ENCODE measurements at places on chromosomes 4 and X.

DNA sequence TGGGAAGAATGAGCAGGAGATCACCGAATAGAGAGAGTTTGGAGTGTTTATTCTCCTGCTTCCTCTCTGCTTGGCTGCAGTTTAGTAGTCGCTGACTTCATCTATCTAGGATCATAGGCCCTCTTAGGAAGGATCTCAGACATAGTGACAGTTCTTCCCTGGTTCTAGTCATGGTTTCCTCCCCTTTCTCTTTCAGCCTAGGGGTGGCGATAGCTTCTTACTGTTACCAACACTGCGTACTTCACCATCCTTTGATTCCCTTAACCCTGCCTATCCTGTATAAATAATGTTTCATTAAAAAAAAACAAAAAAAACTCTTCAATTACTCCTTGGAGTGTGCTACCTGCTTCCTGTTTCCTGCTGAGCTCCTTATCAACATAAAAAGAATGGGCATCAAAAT lies 103.8 kb downstream of the DDX53 start:
- DNase-seq, result no peak

GRCh38 chrX:42857766-42858165 lies 79.8 kb upstream of the PPP1R2C start:
- DNase-seq, result no peak

- DNase-seq, result no peak
These were observed 42.4 kb upstream of the MSANTD1 start for GRCh38 chr4:3206439-3207100.

DNA sequence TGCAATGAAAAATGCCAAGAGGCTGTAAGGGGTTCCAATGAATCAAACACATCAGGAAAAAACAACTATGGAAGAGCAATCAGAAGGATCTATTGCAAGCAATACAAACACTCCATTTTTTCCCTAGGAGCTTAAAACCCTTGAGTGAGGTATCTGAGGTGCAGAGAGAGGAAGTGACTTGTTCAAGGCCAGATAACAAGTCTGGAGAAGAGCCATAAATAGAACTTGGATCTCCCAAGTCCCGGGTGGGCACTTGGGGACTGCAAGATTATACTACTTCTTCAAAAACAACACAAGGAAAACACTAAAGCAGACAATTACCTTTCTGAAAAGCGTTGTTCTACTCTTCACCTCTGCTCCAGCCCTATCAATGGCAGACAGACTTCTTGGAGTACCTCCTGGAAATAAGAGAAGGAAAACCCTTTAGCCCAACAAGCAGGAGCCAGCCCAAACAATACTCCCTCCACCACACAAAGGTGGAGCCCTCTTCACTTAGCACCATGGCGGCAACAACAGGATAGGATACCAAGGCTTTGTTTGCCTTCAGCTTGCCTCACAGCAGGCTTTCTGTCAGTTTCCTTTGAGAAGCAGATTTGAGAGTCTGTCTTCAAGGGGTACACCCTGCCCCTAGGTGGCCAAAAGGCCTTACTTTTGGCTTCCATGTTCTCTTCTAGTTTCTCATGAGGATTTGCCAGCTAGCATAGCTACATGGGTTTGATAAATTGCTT lies 26.0 kb downstream of the AIFM1 start:
- DNase-seq, result no peak

DNA sequence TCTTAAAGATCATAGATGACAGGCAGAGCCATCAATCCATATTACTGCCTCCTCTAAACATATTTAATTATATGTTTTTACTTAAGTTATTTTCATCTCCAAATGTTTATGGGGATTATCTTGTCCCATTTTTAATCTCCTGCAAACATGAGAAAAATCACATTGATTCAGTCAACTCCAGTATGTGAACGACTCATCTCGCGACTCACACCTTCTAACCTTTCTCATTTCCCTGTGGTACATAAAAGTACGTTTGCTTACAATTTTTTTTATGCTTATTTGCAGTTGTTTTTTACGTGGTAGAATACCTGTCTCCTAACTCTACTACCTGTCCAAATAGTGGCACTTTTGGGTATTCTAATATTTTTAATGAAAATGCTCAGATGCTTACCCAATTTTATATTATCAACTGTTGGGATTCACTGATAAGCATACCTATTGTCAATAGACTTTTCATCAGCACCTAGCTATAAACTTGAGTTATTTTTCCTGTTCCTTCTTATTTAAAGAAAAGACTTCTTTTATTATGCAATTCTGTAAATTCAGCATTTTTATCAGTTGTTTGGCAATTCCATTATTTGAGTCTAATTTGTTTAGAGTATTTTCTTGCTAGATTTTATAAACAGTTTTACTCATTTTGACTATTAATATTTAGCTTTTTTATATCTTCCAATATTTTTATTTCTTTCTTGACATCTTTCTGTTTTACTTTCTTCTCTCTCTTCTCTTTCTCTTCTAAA lies 276.6 kb downstream of the ANK2 start:
- no peak for DNase-seq

DNA sequence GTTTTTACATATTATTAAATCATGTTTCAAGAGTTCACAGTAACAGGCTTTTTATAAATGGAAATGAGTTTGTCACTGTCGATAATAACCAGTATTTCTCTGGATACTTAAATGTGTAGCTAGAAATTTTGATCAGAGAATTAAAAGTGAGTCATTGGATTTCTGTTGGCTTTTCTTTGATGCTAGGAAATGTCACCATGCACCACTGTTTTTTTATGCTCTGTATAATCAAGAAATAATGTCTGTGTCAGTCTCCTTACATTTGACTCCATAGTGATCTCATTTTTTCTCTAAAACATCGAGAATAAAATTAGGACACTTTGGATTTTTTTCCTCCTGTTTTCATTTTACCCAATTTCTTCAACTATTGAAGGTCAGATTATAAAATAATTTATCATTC lies 234.2 kb downstream of the RAPGEF2 start:
- no peak for DNase-seq

Measured in naive thymus-derived CD8-positive, alpha-beta T cell (primary cell).